ENCODE measurements at places on chromosomes 12 and 14. TPM values are rescaled to one million over a fixed set of nuclear protein-coding genes. Genes with fewer than 3 reads are reported as not detected.
A peak's percentile ranks its signal among the peaks of the same experiment; 100 is the strongest.

GRCh38 chr12:63152321-63152700 is 1.3 kb upstream of the AVPR1A start:
- H3K27ac ChIP-seq, result no peak overlapping the region
- H3K27me3 ChIP-seq, result no peaks in the 10 kb centered on the region
- no peak for DNase-seq
- no peaks in the 10 kb centered on the region for H3K4me1 ChIP-seq
- peak overlapping the region; percentile 76 for H3K4me3 ChIP-seq
- no peaks in the 10 kb centered on the region for H3K36me3 ChIP-seq

DNA sequence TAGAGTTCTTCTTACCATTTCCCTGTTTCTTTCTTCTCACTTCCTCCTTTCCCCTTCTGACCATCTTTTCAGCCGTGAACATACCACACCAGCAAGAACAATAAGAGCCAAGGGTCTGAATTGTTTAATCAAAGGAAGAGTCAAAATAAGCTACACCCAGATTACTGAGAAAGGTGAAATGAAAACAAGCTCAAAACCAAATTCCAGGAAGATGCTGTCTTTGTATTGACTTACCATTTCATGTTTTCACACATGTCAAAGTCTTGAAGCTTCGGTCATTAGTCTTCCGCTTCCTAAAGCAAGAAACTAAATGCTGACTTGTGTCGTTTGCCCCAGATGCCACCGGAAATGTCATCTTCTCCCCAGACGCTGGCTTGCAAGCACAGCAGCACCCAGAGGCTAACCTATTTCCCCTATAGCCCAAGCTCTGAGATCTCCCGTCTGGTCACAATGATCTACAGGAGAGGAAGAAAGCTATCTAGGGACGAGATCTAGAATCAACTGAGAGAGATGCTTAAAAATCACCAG is 136.5 kb upstream of the AMIGO2 start:
- H3K27ac ChIP-seq, result peak overlapping the region; percentile 38
- no peaks in the 10 kb centered on the region for H3K36me3 ChIP-seq
- H3K4me1 ChIP-seq, result no peaks in the 10 kb centered on the region
- no peak for DNase-seq

DNA sequence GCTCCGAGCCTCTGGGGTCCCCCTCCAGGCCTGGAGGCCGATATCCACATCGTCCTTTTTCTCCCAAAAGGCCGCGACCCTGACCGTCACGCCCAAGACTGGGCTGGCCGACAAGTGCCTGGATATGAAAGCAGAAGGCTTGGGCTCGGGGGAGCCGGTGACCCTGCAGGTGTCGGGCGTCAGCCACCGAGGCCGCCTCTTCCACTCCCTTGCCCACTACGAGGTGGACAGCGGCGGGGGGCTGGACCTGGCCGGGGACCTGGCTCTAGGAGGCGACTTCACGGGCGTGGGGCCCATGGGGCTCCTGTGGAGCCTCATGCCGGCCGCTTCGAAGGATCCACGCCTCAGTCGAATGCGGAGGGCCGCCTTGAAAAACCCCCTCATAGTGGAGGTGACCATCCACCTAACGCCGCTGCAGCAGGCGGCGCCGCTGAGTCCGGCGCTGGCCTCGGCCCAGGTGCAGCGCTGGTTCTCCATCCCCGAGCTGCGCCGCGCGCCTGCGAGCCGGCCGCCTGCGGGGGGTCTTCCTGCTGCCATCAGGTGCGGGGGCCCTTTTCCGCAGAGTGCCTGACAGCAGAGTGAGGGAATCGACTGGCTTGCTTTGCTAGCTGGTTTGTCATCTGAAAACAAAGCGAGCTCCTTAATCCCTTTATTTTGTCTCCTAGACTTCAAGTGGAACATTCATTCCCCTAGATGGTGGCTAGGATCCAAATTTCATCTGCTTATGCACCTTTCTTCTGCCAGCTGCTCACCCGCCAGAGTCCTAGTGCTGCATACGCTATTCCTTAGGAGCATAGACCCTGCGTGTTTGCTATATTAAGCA is 10.6 kb upstream of the DNAL1 start:
- H3K27ac ChIP-seq, result peak overlapping the region; percentile 86
- H3K27me3 ChIP-seq, result no peaks in the 10 kb centered on the region
- no peaks in the 10 kb centered on the region for H3K4me1 ChIP-seq
- DNase-seq, result peak; percentile 64

GRCh38 chr14:101961746-101962502 is 2.4 kb upstream of the DYNC1H1 start:
- H3K27me3 ChIP-seq, result no peaks in the 10 kb centered on the region
- no peak overlapping the region for H3K4me3 ChIP-seq
- no peak overlapping the region for H3K27ac ChIP-seq
- H3K4me1 ChIP-seq, result peaks cover under 1% of the 10 kb centered on the region

- no peaks in the 10 kb centered on the region for H3K36me3 ChIP-seq
- no peak for DNase-seq
- no peak overlapping the region for H3K27ac ChIP-seq
- H3K4me3 ChIP-seq, result no peak overlapping the region
- H3K4me1 ChIP-seq, result no peaks in the 10 kb centered on the region
These were observed 92.0 kb downstream of the RAD51B start for GRCh38 chr14:67911562-67911961.

DNA sequence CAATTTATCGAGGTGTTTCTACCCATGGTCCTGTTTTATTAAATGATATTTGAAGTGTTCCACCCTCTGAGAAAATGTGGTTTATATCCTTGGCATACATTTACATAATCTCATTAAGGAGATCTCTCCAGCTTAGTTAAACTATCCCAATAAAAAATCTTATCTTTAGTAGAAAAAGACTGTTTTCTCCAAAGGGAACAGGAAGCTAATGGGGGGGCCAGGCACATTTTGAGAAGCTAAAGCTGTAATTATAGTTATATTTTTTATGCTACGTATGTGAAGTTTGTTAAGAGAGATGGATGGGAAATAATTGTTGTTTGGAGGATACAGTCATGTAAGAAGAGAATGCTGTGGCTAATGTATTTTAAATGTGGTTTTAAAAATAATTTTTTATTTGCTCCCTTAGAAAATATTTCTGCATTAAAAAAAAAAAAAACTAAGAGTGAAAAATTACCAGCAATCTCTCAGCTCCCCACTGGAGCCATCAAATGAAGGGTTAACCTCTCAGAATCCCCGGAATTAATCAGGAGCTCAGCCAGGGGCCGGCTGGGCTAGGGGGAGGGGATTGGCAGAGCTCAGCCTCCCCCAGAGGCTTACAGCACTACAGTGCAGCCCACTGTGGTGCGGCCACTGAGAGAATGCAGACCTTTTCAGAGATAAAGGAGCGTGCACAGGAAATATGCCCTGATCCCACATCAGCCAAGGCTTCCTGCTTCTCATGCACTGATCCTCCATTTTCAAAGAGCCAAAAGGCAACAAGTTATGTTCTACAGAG is 185.8 kb downstream of the EGLN3 start:
- no peaks in the 10 kb centered on the region for H3K36me3 ChIP-seq
- no peak overlapping the region for H3K4me3 ChIP-seq
- H3K27me3 ChIP-seq, result no peaks in the 10 kb centered on the region
- no peak overlapping the region for H3K27ac ChIP-seq

- no peaks in the 10 kb centered on the region for H3K4me1 ChIP-seq
- no peak for DNase-seq
- no peaks in the 10 kb centered on the region for H3K36me3 ChIP-seq
- H3K4me3 ChIP-seq, result no peak overlapping the region
- H3K27me3 ChIP-seq, result no peaks in the 10 kb centered on the region
These were observed 25.8 kb downstream of the DAO start for GRCh38 chr12:108905725-108906124.

- no peak overlapping the region for H3K27ac ChIP-seq
- H3K4me1 ChIP-seq, result no peaks in the 10 kb centered on the region
- no peak overlapping the region for H3K4me3 ChIP-seq
- H3K36me3 ChIP-seq, result no peaks in the 10 kb centered on the region
- DNase-seq, result no peak
- no peaks in the 10 kb centered on the region for H3K27me3 ChIP-seq
These were observed 41.6 kb downstream of the DAD1 start for GRCh38 chr14:22547313-22547947.

GRCh38 chr12:27974735-27975221 is 2.2 kb upstream of the PTHLH start:
- peaks cover 9% of the 10 kb centered on the region for H3K27me3 ChIP-seq
- peak; percentile 20 for DNase-seq
- peaks cover 27% of the 10 kb centered on the region for H3K4me1 ChIP-seq
- H3K4me3 ChIP-seq, result no peak overlapping the region
- no peak overlapping the region for H3K27ac ChIP-seq

The TNFAIP2 gene
- 26.3 TPM for total RNA-seq
